ENCODE measurements at places on chromosomes 13 and 19.

DNA sequence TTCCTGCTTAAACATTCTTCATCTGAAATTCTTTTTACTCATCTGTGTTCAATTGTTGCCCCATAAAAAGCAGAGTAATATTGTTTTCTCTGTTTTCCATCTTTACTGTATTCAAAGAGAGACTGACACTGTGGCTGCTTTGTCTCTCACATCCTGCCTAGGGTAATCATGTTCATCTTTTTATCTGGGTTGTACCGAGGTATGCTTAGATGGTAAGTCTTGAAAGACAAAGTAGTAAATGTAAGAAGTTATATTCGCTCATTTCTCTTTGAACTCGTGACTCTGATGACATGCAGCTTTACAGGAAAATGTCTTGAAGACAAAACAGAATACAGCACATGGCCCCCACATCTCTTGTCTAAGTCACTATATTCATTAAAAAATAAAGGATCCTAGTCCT, 20.0 kb upstream of the CYSLTR2 start:
- DNase-seq: no peak

GRCh38 chr13:24267801-24268200, 41.6 kb upstream of the C1QTNF9 start:
- DNase-seq: no peak

- DNase-seq: peak; percentile 92
These were observed 3.2 kb downstream of the CCDC194 start for GRCh38 chr19:17390665-17391370.

DNA sequence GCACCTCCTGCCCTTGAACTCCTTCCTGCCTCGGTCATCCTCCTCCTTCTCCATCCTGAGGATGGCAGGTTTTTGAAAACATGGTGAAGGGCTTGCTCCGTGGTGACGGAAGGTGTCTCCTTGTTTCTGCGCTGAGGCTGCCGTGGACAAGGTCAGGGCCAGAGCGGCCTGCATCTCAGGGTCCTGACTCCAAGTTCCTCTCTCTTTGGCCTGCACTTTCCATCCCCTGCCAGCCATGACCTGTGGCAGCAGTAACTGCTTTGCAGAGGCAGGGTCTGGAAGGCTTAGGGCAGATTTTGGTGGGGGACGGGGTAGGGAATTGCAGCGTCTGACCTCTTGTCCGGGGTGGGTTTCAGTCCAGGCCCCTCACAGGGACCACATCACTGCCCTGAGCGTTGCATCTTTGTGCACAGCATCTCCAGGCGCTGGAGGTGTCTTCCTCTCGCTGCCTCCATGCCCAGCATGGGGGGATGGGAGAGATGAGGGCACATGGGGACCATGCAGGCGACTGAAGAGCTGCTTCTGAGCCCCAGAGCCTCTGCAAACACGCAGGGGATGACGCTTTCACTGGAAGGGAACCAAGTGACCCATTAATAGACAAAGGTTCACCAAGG, 216.8 kb downstream of the TEX29 start:
- no peak for DNase-seq

GRCh38 chr19:54576411-54576976, 2.9 kb downstream of the LILRA2 start:
- DNase-seq: no peak

- no peak for DNase-seq
These were observed 14.6 kb downstream of the GTPBP3 start for GRCh38 chr19:17351815-17352435.

DNA sequence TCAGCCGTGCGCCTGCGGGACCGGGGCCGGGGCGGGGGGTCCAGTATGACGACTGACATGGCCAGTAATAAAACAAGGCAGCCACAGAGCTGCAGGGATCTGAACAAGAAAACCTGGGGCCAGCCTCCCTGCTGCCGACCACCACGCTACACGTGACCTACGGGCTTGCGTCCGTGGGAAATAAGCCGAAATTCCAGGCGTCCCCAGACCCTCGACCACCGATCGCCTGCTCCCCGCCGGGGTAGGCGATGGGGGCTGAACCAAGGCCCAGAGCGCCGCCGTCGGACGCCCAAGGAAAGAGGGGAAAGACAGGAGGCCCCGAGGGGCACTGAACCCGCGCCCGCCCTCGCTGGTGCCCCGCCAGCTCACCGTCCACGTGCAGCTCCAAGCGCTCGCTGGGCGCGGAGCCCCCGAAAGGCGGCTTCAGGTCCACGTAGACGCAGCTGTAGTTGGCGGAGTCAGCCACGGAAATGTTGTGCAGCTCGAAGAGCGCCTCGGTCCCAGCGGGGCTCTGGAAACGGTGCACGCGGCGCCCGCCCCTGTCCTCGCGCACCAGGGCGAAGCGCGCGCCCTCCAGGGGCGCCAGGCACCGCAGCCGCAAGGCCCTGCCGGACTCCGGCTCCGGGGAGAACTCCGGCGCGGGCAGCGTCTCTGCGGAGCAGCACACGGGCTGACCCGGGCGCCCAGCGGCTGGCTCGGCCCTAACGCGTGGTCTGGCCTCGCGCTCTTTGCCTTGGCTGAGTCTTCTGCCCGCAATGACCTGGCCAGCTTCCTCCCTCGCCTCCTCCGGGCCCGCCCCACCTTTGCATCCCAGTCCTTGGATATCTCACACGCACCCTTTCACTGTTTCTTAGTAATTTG, 3.1 kb downstream of the A1BG start:
- DNase-seq: no peak

- DNase-seq: no peak
These were observed 26.8 kb downstream of the UBXN6 start for GRCh38 chr19:4430760-4431159.

DNA sequence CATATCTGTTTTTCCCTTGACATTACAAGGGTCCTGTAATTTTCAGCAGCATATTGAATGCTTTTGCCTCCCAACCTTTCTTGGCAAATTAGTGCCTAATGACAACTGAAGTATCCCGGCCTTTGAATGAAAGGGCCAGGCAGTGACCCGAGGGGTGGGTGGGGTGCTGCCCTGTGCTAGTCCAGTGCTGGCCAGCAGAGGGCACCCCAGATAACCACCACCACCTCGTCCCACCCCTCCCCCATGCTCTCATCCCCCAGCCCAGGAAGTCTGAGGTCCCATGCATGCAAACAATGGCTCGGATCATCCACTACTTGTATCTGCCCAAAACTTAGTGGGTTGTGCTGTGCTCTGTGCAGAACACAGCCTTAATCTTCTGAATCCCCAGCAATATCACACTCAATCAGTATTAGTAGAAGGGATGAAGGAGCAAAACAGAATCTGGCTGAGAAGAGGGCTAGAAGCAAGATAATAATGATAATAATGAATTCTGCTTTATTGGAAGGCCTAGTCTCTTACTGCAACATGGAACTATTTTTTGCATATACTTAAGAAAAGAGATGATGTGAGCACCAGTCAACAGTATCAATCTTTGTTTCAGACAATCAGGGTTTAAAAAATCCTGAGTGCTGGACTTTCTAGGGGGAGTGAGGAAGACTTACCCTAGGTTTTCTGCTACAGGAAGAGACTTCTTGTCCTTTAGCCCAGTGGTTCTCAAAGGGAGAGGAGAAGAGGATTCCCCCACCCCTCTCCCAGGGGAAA, 3.8 kb downstream of the ATP12A start:
- peak; percentile 25 for DNase-seq

- DNase-seq: no peak
These were observed 51.1 kb upstream of the CYP4F8 start for GRCh38 chr19:15563931-15564330.

GRCh38 chr13:100175078-100175802, 86.3 kb downstream of the PCCA start:
- no peak for DNase-seq

GRCh38 chr13:32472194-32472621, 44.3 kb upstream of the N4BP2L1 start:
- DNase-seq: no peak

- DNase-seq: no peak
These were observed 13.4 kb downstream of the STK11 start for GRCh38 chr19:1218751-1219567.

- peak; percentile 54 for DNase-seq
These were observed 904.8 kb upstream of the PCDH20 start for GRCh38 chr13:62320129-62321108.
